Natural killer cell (primary cell): ENCODE measurements at places on chromosomes 2 and 18. TPM values are rescaled to one million over a fixed set of nuclear protein-coding genes. Genes with fewer than 3 reads are reported as not detected.

DNA sequence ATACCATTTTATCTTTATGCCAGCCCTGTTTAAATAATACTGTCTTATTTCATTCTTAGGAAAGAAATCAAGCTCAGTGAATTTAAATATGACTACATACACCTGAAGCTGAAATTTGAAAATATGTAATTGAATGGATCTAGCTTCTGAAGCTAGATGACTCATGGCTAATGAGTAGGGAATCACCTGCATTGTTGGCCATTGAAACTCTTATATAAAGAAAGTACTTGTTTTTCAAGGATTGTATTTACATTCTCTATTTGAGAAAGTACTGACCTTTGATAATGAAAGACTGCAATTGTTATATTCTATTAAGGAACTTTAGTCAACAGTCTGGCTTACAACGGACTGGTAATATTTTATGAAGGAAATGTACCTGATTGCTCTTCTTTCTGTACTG lies 346.7 kb upstream of the LRATD1 start:
- DNase-seq = no peak

The SLC9A2 gene
- total RNA-seq = not detected

GRCh38 chr2:134836986-134837385 lies 1.4 kb upstream of the ACMSD start:
- no peak for DNase-seq

DNA sequence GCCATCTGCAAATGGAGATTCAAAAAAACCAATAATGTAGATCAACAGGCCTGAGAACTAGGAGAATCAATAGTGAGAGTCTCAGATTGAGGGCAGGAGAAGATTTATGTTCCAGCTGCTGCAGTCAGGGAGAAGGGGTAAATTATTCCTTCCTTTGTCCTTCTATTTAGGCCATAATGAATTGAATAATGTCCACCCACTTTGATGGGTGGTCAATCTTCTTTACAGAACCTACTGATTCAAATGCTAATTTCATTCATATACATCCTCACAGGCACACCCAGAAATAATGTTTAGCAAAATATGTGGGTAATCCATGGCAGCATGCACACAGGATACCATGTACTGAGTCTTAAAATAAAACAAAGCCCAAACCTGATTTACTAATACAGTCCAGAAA lies 695.3 kb upstream of the REG3G start:
- DNase-seq = no peak

DNA sequence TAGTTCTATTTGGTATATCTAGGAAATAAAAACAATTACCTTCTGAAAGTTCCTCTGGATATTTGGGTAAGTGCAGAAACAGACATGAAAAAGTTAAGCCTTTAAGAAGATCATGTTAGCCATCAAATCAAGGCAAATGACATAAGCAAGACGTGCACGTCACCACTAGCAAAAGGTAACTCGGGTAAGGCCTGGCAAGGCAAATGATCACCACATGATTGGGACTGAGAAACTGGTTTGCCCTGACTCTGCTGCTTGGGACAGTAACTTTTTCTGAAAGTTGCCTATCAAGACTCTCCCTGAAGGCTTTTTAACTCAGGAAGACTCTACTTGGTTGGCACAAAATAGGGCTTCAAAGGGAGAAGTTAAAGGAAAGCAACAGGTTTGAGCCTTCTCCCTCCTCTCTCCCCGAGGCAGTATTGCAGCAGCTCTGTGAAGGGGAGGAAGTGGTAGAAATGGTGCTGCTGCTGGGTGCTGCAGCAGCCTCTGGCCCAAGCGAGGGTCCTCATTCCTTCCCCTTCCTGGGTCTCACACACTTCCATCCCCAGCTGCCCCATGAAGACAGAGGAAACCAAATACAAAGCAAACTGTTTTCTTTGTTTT lies 17.1 kb upstream of the TMEM237 start:
- DNase-seq = peak; percentile 8

- DNase-seq = no peak
Observed at GRCh38 chr2:120489023-120489422, 143.1 kb downstream of the INHBB start.

- DNase-seq = peak; percentile 39
Observed at GRCh38 chr18:77056344-77057005, 76.1 kb downstream of the MBP start.

DNA sequence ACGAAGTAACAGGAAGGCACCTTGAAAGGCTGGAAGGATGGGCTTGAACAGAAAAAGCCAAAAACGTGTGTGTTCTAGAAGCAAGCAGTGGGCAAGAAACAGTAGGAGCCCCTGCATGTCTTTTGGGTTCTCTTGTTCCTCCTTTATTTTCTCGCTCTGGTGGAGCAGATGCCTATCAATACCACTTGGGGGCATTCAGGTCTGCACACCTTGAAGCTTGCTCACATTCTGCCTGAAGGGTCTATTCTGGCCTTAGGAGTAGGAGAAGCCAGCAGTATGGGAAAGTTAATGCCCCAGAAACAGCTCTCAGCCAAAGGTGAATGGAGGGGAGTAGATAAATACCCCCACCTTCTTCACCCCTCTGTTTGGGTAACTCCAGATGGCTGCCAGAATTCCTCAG lies 204.5 kb downstream of the TXNL1 start:
- DNase-seq = no peak

- no peak for DNase-seq
Observed at GRCh38 chr18:7579176-7579917, 12.2 kb downstream of the PTPRM start.

- no peak for DNase-seq
Observed at GRCh38 chr2:119023534-119023933, 81.5 kb downstream of the MARCO start.

The EVX2 gene
- not detected for total RNA-seq

DNA sequence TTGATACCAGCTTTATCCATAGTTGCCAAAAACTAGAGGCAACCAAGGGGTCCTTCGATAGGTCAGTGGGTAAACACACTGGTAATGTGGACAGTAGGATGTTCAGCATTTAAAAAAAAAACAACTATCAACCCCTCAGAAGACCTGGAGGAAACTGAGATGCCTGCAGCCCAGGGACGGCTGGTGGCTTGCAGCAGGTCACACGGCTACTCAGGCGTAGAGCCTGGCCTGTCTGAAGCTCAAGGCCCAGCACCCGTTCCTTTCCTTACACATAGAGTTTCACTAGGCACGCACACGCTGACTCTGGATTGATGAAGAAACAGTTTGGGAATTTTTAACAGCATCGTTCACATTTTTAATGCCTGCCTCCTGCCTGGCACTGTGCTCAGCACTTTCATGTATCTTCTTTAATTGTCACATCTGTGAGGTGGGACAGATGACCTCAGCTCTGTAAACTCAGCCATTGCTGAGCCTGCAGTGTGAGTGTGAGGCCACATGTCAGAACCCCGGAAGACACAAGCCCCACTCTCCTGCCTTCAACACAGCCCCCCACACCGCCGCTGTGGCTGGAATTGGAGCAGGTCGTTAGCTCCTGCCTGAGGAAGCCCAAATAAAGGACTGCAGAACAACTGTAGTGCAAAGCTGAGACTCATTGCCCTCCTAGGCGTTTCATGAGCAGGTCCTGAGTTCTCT lies 40.7 kb downstream of the TRAPPC12 start:
- DNase-seq = no peak

The LOXHD1 gene
- total RNA-seq = 0.14 TPM

- DNase-seq = no peak
Observed at GRCh38 chr2:197414039-197414438, 20.8 kb downstream of the SF3B1 start.

DNA sequence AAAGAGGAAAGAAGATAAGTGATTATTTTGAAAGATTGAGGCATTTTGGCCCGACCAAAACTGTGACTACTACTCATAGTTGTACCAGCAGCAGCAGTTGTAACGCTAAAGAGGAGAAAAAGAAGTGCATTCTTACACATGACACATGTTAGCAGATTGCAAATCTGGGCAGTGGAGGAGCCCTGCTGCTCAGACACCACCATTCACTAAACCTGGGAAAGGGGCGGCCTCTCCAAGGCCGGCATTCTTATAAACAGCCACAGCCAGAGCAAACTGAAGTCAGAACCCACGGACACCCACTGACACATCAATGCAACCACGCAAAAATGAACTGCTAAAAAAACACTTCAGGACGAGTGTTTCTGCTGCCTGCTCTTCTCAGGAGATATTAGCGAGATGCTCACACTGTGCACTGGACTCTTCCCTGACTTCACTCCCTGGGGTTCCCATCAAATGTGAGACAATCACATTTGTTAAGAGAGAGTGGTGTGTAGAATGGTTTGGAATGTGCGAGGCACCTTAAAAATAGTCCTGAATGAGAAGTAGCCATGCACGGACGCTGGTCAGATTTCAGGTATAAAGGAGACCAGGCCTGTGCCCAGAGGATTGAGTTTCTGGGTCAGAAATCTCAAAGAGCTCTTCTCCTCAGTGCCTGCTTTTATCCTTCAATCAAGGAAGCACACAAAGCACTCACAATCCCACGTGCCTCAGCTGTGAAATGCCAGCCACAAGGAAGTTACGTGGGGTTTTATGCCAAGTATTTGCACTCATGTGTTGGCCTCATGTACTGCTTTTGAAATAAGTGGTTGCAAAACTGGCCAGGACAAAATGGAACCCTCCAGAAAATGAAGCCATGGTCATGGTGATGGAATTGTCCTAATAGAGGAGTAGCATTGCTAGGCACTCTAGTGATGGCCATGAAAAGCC lies 83.4 kb downstream of the MTCL1 start:
- no peak for DNase-seq

GRCh38 chr2:191195021-191195420 lies 44.2 kb upstream of the STAT4 start:
- DNase-seq = no peak

GRCh38 chr2:151575338-151575737 lies 158.9 kb downstream of the NEB start:
- DNase-seq = no peak

GRCh38 chr2:24919506-24920097 lies 435 bp downstream of the ADCY3 start:
- no peak for DNase-seq

The EFR3B gene
- not detected for total RNA-seq

DNA sequence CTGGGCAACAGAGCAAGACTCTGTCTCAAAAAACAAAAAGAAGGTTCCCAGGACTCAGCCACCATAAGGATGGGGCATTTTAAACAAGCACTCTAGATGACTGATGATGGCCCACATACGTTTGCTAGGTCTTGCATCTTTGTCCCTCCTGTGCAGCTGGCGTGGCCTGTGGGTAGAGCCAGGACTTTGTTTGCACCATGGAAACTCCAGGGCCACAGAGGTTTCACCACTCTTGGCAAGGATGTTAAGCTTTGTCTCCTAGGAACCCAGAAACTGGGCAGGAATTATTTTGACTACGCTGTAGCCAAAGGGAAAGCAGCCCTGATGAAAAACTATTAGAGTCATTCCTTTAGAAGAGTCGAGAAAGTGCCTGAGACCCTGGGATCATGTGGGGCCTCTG lies 75.3 kb upstream of the STPG4 start:
- DNase-seq = no peak

The TSHZ1 gene
- 44.8 TPM for total RNA-seq

The ABCG8 gene
- not detected for total RNA-seq

The KANSL3 gene
- total RNA-seq = 73.9 TPM

The MAP4K3 gene
- 17.3 TPM for total RNA-seq

DNA sequence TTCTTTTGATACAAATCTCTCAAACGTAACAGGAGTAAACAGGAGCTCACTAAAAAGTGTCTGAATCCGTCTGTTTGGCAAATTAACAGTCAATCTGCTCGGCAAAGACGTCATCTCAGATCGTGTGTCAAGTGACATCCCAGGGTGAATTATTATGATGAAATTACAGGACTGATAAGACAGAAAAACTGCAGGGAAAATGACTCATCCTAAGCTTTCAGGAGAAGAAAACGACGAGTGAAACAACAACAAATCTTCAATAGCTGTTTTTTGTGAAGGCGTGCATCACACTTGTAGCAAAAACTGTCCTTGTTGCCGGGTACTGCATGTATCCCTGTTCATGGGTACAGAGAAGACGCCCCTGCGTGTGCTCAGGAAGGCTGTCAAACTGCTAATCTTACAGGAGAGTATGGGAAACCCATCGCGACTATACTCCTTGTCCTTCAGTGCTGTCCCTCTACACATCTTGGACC lies 24.9 kb downstream of the EPB41L3 start:
- no peak for DNase-seq

- DNase-seq = no peak
Observed at GRCh38 chr2:26946841-26947784, 23.3 kb upstream of the MAPRE3 start.

DNA sequence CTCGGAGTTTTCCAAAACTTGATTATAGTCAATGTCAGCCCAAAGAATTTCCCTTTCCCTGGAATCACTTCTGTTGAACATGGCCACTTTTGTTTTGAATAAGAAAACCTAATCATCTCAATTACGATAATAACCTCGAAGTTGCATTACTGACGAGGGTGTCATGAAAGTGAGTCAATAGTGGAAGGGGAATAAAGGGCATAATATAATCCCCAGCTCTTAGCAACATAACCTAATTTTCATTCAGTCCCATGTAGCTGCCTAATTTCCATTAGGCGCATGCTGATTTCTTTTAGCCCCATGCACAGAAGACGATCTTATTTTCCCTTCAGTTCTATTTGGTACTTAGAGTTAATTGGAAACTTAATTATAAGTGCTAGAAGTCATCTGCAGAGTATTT lies 51.1 kb upstream of the RAPH1 start:
- DNase-seq = no peak

DNA sequence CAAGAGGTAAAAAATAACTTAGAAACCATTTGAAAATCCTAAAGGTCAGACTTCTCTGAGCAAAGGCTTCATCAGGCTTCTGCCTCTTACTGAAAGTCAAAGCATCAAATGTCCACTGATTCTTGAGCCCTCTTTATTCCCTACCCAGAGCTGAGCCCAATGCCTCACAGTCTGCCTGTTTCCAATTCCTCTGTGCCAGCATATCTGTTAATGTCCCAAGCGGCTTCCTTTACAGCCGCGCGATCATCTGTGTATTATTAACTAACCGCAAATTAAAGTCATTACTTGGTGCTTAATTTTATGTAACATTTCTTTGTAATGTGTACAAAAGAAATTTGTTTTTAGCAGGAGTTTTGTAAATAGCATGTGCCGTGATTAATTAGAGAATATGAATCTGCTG lies 418.8 kb upstream of the HNRNPA3 start:
- DNase-seq = no peak

The EHD3 gene
- total RNA-seq = 5.6 TPM

- DNase-seq = no peak
Observed at GRCh38 chr2:172849519-172850217, 114.0 kb downstream of the RAPGEF4 start.

- no peak for DNase-seq
Observed at GRCh38 chr2:190354003-190354690, 10.8 kb downstream of the INPP1 start.
